ENCODE measurements at places on chromosomes 5 and 9. TPM values are rescaled to one million over a fixed set of nuclear protein-coding genes. Genes with fewer than 3 reads are reported as not detected.

DNA sequence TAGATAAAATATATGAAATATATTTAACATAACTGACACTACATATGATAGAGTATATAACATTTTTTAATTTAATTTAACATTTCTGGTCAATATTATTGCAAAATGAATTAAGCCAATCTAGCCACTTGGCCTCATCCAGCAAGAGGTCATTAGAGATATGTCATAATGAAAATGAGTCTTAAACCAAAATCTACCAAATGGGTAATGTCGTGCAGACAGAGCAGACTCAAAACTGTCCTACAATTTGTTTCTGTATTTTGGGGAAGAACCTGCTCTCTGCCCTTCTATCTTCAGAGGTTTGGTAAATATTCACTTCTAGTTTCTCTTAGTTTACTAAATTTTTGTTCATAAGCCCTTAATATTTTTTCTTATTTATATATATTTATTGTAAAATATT is 61.4 kb downstream of the ARHGEF28 start:
- DNase-seq, result no peak

- no peak for DNase-seq
These were observed 57.4 kb downstream of the PSMB7 start for GRCh38 chr9:124357721-124358361.

DNA sequence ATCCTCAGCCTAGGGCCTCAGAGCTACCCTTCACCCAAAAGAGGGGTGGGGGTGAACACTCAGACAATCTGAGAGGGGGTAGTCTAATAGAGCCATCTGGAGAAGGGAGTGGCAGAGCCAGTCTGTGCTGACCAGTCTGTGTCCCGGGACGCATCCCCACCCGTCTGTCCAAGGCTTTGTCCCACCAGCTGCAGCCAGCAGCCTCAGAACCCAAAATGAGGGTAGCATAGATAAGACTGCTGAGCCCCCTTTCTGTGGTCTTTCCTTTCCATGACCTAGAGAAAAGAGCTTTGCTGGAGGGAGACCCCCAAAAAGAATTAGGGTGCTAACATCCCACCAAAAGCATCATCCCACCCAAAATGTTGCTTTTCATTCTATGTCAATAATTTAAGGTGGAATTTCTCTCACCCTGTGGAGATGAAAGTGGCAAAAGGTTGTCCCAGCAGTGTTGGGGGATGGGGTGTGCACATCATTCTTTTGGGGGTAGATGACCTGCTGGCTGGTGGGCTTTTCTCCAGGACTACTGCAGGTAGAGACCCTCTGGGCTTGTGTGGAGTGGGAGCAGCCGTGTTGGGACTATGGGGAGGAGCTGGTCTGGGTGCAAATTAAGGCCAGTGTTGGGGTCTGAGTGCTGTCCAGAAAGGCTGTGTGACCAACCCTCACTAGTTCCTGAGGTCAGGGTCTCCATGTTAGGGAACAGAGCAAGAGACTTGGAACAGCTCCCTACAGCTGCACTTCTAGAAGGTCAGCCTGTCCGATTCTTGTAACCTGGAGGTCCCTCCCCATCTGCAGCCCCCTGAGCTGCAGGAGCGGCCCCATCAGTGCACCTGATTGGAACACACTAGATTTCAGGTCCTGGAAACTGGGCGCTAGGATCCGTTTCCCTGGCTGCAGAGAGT is 19.9 kb downstream of the URM1 start:
- no peak for DNase-seq

- no peak for DNase-seq
These were observed 241.8 kb downstream of the FANCC start for GRCh38 chr9:95075700-95076099.

- peak; percentile 35 for DNase-seq
These were observed 57.1 kb upstream of the ZBED3 start for GRCh38 chr5:77143998-77144836.

GRCh38 chr5:158502686-158503085 is 597.0 kb downstream of the EBF1 start:
- DNase-seq, result no peak

Gene C1QTNF3
- total RNA-seq, result 28.8 TPM

GRCh38 chr9:110214090-110214489 is 6.1 kb upstream of the C9orf152 start:
- no peak for DNase-seq

DNA sequence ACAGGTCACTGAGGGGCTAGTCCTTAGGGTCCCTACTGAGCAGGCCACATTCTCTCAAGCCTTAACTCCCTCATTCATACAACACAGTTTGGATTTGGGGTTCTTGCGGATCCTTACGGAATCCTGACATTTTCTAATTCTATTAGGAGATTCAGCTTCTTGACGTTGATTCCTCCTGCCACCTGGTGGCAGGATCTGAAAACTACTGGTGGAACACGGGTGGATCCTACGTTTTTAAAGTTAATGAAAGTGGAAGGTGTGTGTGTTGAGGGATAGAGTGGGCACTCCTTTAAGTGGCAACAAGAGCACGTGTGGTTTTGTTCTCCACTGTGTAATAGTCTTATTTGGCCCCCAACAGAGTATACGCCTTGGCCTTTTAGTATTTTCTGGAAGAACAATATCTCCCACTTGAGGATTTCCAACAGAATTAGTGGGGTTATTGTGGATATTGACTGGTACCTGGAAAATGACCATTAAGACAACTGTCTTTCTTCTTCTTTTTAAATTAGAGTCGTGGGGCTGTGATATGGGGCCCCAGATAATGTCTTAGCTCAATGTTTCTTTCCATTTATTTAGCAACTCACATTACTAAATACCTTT is 25.2 kb downstream of the SLC28A3 start:
- no peak for DNase-seq

Gene KIAA1958
- total RNA-seq, result 11.8 TPM

Gene SLC36A3
- not detected for total RNA-seq

DNA sequence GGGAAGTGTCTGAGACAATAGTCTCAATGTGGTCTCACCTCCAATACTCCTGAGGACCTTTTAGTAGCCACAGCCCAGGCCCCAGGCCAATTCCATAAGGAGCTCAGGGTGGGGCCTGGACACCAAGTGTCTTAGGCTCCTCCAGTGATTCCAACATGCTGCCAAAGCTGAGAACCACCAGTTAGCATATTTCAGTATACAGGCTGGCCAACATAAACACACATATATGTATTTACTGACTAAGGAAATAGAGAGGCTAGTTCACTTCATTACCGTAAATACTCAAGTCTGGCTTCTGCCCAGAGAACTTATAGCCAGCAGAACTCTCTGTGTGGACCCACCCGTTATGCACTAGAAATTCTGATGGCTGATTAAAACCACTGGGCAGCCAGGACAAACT is 24.1 kb downstream of the S1PR3 start:
- no peak for DNase-seq

DNA sequence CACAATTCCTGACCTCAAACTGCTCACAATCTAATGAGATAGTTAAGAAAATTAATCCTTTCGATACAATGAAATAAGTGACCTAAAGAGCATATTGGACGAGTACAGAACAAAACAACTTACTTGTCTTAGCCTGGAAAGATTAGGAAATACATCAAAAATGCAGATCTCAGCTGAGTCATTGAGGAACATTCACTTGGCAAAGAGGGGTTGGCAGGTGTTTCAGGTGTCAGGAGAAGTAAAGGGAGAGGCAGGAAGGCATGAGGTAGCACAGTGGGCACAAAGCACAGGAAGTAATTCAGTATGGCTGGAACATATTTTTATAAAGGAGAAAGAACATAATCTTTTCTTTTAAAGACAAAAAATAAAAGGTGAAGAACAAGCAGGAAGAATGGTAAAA is 628.8 kb upstream of the RGMB start:
- DNase-seq, result no peak

- no peak for DNase-seq
These were observed 420.1 kb upstream of the MEF2C start for GRCh38 chr5:89303033-89303480.

Gene EIF4E1B
- not detected for total RNA-seq

DNA sequence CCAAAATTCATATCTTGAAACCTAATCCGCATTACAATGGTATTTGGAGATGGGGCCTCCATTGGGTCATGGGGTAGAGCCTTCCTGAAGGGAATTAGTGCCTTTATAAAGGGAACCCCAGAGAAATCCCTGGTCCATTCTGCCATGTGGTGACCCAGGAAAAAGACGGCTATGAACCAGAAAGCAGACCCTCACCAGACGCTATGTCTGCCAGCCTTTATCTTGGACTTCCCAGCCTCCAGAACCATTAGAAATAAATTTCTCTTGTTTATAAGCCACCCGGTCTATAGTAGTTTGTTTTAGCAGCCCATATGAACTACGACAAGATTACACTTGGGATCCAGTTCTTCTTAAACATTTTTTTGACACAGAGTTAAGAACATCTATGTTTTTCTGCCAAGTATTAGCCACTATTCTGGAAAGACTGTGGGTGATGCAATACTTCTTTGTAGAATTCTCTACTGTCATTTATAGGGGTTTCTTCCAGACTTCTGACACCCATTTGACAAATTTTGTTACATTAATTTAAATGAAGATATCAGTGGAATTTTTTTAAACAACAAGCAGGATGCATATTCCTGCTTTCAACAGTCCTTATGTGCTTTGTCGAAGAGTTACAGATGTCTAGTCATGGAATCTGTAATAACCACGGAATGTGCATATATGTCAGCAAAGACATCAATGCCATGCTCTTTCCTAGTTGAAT is 572.4 kb downstream of the NR2F1-AS1 start:
- DNase-seq, result no peak

DNA sequence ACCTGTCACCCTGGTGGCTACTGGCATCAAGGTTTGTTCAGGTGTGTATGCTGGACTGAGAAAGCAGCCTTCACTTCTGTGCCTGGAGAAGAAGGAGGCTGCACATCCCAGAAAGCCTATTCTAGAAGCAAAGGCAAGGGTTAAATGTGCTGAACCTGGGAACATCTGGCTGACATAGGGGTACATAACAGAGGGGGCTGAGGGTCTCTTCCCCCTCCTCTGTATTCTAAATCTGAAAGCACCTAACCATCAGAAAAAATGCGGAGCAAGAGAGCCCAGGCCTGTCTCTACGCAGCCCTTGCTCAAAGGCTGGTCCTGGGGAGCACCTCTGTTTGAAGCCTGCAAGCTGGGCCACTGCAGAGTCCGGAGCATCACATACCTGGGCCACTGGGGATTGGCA is 53.2 kb upstream of the FSTL4 start:
- DNase-seq, result no peak

Gene LCN15
- total RNA-seq, result not detected

DNA sequence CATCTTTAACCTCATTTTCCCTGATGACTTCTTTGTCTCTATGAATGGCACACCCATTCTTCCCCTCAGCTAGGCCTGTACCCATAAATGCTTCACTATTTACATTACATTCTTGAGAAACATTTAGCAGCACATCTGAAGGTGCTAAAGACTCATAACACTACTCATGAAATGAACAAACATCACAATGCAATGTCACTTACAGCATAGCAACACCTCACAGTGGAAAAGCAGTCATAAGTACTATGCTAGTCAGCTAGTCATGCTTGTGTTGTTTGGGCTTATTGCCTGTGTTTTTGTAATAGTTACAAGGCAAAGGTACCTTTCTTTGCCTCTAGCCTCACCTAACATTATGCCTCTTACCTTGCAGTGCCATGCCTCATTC is 228.9 kb downstream of the KIAA0825 start:
- no peak for DNase-seq

GRCh38 chr9:98944057-98944733 is 488 bp downstream of the COL15A1 start:
- DNase-seq, result no peak

- no peak for DNase-seq
These were observed 65.4 kb upstream of the FAM174A start for GRCh38 chr5:100469767-100470166.

Gene CD14
- total RNA-seq, result 119 TPM

Gene OR1L4
- total RNA-seq, result not detected

DNA sequence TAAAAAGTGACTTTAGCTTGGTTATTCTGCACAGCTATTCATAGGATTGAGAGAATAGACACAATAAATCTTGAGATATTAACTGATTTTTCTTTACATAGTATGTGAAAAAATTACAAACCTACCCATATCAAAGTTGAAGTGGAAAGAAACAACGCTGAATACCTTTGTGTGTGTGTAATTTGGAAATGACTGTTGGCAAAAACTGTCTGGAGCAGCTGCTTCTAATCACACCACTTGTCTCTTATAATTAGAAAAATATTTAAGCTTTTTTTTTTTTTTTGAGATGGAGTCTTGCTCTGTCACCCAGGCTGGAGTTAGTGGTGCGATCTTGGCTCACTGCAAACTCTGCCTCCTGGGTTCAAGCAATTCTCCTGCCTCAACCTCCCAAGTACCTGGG is 110.8 kb upstream of the POC5 start:
- no peak for DNase-seq

Gene C6
- total RNA-seq, result 8.5 TPM

Gene ANKRD18B
- not detected for total RNA-seq

DNA sequence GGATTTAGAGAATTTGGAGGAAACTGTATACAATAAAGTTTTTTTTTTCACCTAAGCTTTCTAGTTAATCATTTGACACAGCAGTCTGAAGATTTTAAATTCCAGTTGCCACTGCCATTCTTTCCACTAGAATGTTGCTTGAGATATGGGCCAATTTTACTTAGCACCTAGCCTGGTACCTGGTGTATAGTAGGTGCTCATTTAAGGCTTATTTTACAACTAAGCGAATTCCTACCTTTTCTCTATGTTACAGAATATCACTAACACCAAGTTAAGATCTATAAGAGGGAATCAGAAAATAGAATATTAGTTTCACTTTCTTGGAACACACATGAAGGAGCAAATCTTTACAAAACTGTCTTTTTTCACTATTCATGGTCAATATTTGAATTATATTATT is 3.2 kb upstream of the DDX4 start:
- no peak for DNase-seq

- DNase-seq, result no peak
These were observed 110.9 kb downstream of the FOXD1 start for GRCh38 chr5:73337586-73338255.

DNA sequence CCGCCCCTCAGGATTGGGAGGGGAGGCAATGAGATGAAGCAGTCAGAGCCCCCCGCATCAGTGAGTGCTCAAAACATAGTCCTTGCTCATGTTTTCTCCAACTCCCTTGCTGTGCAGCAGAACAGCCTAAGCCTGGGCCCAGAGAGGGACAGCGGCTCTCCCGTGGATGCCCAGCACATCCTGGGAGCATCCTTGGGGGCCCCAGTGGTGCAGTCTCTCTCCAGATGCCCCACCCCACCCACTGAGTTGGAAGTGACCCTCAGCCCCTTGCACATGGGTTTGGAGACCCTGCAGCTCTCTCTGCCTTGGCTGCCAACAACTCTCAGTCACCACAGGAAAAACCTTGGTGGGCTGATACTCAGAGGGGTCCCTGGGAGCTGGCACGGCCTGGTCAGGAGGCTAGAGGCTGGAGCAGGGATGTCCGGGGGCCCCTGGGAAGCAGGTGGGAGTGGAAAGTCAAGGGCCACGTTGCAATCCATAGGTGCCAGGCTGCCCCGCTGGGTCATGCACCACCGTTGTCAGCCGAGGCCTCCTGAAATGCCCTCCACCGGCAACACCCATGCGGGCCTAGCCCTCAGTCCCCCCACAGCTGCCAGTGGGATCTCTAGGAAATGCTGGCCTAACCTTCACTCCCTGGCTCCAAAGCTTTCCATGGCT is 242.5 kb downstream of the PBX3 start:
- DNase-seq, result no peak

Data from breast epithelium (tissue), 4 donors.